T-helper 2 cell (primary cell): ENCODE measurements at places on chromosomes 3 and 15.

DNA sequence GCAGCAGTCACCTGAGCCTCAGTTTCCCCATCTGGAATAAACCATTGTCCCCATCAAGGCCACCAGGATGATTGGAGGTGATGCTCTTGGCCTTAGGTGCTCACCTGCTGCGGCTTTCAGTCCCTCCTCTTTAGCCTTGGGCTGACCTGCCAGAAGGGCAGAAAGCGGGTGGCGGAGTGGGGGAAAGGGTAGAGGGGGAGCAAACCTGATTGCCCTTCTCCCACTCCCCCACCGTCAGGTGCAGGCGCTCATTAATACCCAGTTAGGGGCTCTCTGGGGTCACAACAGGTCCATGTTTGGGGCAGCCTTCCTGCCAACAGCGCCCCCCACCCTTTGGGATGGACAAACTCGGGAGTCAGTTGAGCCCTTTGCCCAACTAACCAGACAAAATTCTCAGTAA lies 50.5 kb downstream of the GRIP2 start:
- no peak for DNase-seq

DNA sequence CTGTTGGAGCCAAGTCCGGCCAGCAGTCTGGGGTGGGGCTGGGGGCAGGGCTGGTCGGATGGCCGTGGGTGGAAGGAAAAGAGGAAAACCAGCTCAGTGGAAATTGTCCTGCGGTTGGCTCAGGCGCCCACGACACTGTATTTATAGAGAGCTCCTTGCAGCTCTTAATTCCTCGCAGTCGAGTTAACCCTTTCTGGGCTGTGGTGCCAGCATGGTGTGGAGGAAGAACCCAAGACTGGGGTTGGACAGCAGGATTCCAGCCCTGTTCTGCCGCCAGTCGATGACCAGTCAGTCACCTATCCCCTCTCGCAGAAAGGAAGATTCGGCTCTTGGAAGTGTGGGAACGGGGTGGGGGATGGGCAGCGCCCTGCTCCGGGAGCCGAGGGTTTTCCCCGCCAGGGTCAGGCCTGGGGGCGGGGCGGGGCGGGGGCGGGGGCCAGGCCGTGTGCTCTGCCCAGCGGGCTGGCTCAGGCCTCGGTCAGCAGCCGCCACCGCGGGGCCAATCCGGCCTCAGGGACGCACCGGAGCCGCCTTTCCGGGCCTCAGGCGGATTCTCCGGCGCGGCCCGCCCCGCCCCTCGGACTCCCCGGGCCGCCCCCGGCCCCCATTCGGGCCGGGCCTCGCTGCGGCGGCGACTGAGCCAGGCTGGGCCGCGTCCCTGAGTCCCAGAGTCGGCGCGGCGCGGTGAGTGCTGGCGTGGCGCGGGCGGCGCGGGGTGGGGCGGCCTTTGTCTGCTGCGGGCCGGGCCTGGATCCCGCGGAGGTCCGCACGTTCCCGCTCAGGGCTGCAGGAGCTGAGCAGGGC lies at the start of gene CD276:
Gene CD276, plus strand, starts transcription at position 607 of the 804 bp plus-strand sequence. CDS start 15,257 bp downstream, outside the sequence.
- DNase-seq, result no peak

GRCh38 chr3:180447136-180447535 lies 154.8 kb upstream of the TTC14 start:
- DNase-seq, result no peak

GRCh38 chr15:90209591-90209990 lies 8.5 kb downstream of the SEMA4B start:
- no peak for DNase-seq

DNA sequence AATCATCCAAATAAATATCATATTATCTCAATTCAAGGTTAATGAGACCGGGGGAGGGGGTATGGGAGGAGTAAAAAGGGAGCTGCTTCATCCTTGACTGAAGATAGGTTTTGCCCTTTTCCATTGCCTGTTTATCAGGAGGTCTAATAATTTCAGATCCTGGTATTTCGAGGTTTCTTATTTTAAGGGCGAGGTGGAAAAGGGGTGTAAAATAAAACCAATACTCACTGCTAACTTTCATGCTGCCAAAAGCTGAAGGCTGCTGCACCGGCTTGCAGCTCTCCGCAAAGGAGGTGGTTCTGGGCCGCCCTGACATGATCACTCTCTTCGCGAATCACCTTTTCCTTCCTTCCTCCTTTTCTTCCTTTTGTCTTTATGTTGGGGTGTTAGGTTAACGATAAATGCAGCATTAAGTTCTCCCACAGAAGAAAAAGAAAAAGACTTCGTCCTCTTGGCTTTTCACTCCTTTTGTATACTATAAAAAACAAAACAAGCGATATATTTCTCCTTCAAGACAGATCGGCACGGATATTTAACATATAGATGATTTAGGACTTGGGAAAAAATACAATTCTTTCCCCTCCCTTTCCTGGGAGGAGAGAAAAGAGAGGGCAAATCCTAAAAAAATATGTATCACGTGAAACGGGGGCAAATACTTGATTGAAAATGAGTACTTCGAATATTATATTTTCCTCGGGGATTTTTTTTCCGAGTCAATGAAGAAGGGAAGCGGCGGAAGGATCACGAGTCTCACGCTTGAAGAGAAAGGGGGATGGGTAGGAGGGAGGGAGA lies 932 bp downstream of the GSK3B start:
- no peak for DNase-seq

GRCh38 chr3:37987751-37988179 lies 2.8 kb upstream of the VILL start:
- no peak for DNase-seq

DNA sequence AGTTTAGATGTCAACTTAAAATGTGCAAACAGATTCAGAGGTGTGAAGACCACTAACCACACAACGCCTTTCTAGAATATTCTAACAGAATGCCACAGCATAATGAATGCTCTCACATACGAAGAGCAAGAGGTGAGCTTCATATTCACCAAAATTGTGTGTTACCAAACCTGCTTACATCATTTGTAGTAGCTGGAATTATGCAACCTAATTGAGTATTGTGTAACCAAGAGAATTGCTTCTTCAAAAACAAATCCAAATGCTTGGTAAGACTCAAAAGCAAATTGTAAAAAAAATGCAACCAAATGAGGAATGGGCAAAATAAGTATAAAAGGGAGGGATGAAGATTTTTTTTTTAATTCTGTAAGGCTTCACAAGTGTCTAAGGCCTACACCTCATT lies 160.7 kb downstream of the TAFA4 start:
- DNase-seq, result no peak

DNA sequence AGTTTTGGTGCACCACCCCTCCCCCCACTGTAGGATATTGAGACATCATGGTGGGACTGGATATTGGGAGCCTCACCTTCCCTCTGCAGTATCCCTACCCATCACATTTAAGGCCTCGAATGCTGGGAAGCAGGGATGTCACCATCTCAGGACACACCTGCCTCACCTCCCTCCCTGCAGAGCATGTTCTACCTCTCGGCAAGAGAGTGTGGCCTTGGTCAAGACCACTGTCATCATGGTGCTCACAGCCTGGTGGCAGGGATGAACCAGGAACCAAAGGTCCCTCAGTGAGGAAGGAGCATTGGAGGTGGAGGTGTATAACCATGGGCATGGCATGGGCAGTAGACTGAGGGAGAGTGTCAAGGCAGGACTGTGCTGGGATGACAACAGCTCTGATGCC lies 104.8 kb downstream of the CORO2B start:
- no peak for DNase-seq

DNA sequence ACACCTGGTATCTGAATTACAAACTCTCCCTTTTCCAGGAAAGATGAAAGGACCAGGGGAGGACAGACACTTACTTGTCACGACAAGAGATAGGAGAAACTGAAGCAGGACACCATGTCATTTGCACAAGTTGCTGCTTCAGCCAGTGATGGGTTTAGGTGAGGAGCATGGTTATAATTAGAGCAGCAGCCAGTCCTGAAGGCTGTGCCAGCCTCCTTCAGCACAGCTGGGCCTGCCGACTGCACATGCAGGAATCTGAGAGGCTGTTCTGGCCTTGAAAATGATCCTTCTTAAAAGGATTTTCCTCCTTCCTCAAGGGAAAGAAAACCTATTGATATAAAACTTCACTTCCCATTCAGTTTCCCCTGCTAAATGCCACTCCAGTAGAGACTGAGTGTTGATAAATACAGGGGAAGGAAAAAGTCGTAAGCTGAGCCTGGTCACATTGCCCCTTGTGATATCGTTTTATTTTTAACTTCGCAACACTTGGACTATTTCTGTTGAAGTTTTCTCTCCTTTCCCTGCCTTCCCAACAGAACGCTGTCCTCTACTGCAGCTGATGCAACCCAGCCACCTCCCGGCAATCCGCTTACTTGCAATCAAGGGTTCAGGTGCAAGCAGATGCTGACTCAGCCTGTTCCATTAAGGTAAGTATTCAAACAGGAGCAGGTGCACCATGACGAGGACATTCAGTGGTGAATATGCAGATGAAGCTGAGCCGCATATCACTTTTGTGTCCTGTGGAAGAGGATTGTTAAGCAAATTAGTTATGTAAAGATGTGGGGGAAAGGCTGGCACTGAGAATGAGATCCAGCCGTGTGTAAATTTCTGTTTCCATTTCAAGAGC lies at the start of gene FBXO40:
Gene FBXO40, plus strand, starts transcription at position 524 of the 847 bp plus-strand sequence. CDS start 27,197 bp downstream, outside the sequence.
- no peak for DNase-seq

GRCh38 chr3:118412503-118412902 lies 622.1 kb downstream of the IGSF11 start:
- DNase-seq, result no peak

DNA sequence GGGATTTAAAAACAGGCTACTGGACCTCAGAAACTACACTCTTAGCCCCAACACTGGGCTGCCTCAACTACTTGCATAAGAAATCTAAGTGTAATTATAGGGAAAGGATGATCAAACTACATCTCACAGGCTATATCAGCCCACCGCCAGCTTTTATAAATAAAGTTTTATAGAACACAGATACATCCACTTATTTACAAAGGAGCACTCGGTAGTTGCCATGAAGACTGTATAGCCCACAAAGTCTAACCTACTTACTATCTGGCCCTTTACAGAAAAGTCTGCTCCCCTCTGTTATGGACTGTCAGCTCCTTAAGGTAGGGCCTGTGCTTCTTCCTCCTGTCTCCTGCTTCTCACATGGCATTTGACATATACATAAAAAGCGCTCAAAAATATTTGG lies 9.5 kb downstream of the OSBPL10 start:
- no peak for DNase-seq

DNA sequence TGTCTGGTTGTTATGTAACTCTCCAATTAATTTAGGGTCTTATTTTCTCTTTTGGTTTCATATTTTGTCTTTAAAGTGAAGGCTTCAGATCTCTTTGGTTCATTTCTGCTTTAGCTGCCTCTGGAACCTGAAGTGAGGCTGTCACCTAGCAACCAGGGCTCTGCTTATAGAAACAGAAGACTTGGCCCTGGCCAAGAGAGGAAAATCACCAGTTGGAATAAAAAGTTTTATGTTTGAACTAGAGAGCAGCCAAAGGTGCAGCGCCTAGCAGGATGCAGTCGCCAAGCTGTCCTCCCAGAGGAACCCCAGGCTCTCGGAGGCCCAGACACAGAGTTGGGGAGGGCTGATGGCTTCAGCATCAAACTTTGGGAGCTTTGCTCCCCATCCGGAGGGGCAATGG lies 41.1 kb downstream of the LYZL4 start:
- DNase-seq, result no peak

GRCh38 chr3:59595830-59596229 lies 546.0 kb upstream of the CFAP20DC start:
- no peak for DNase-seq

DNA sequence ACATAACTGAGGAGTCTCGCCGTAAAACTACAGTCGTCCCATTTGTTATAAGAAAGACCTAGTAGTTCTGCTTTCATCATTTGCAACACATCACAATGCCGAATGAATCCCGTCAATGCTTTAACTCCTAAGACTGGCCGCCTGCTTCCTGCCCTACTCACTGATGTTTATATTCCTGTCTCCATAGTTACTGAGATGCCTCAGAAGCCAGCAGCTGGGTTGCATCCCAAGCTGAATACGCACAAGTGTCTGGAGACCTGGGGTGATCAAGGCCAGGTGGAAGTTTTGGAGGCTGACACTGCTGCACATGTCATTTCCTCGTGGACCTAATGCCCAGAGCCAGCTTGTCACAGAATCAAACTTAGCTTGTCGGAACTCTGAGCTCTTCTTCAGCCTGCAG lies 95.2 kb upstream of the UBE2E1 start:
- DNase-seq, result no peak

DNA sequence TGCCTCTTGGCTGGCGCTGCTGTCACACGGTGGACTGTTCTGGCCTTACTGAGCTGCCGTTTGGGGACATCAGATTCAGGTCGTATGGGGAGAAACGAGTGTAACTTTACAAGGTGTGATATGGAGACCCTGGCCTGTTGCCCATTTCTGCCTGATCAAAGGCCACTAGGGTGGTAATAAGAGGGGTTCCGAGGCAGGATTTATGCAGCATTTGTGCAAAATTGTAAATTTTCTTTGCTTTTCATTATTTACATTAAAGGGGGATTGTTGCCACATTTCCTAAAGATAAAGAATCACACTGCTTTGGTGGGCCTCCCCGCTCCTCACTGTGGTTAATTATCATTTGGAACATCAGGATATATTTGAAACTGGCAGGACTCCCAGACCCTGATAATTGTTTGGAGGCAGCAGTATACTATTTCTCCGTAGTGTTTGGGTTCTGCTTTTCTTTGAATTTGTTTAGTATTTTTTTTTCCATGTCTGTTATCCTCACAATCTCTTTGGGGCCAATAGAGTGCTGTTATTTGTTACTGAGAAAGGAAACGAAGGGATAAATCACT lies 891 bp downstream of the NXPE3 start:
- DNase-seq, result no peak

- no peak for DNase-seq
Observed at GRCh38 chr15:63389902-63390670, 8.4 kb upstream of the CA12 start.

DNA sequence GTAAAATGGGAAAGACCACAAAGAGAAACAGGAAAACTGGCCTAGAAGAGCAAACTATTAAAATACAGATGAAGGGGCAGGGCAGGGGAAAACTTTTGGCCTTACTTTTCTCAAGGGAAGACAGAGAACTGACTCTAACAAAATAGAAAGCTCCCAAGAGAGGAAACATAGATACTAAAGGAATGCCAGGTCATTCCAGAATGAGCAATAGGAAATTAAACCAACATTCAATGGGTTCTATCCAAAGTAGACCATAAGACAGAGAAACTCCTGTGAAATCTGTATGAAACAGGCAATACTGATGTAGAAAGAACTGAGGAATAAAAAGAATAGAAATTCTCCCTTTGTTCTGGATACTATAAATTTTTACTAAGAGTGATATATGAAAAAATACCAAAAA lies 491.8 kb downstream of the MECOM start:
- DNase-seq, result no peak

- DNase-seq, result no peak
Observed at GRCh38 chr15:52220937-52221660, 29.9 kb upstream of the GNB5 start.
